ENCODE measurements at places on chromosomes 7 and 10. TPM values are rescaled to one million over a fixed set of nuclear protein-coding genes. Genes with fewer than 3 reads are reported as not detected.

WNT8B gene
- total RNA-seq = not detected

HOXA11 gene
- not detected for total RNA-seq

CTNNA3 gene
- not detected for total RNA-seq

PALS2 gene
- total RNA-seq = 48.0 TPM

VAX1 gene
- total RNA-seq = not detected

METTL2B gene
- total RNA-seq = 13.5 TPM

CNPY1 gene
- not detected for total RNA-seq

TAC1 gene
- total RNA-seq = not detected

ZKSCAN1 gene
- 41.9 TPM for total RNA-seq

ASL gene
- 45.8 TPM for total RNA-seq

SLC26A5 gene
- not detected for total RNA-seq

ACADSB gene
- 11.4 TPM for total RNA-seq

TYW1B gene
- 0.99 TPM for total RNA-seq

ZC3HAV1 gene
- total RNA-seq = 20.0 TPM

ANK3 gene
- 658 TPM for total RNA-seq

CADPS2 gene
- total RNA-seq = 26.9 TPM

SEMA3C gene
- 319 TPM for total RNA-seq

SNCG gene
- 2.8 TPM for total RNA-seq

CHAT gene
- not detected for total RNA-seq

GLI3 gene
- total RNA-seq = 7.0 TPM

FAM149B1 gene
- total RNA-seq = 47.5 TPM

TSPAN33 gene
- not detected for total RNA-seq

BLNK gene
- total RNA-seq = not detected

FOXI2 gene
- not detected for total RNA-seq

DTX2 gene
- 6.6 TPM for total RNA-seq

TUBB8 gene
- not detected for total RNA-seq

SPDYE5 gene
- total RNA-seq = not detected

WNT16 gene
- 0.16 TPM for total RNA-seq

NYAP1 gene
- 0.81 TPM for total RNA-seq

ANKRD61 gene
- total RNA-seq = not detected

LLCFC1 gene
- total RNA-seq = not detected

ASIC3 gene
- total RNA-seq = not detected

NUTM2A gene
- 0.33 TPM for total RNA-seq

PNLIPRP1 gene
- total RNA-seq = not detected

PTN gene
- total RNA-seq = 12.8 TPM

GLCCI1 gene
- 11.7 TPM for total RNA-seq

ENKUR gene
- total RNA-seq = not detected

MYO1G gene
- total RNA-seq = 0.09 TPM

KIF5B gene
- total RNA-seq = 169 TPM

TRPV5 gene
- total RNA-seq = not detected

ABCB4 gene
- not detected for total RNA-seq

PDE6C gene
- not detected for total RNA-seq

TCF7L2 gene
- total RNA-seq = 8.8 TPM

CXCL12 gene
- 54.1 TPM for total RNA-seq

CPXM2 gene
- total RNA-seq = 64.0 TPM

Measured in fibroblast of the aortic adventitia (primary cell).